Left kidney (tissue), 8 donors: ENCODE measurements at places on chromosomes 12 and 14. TPM values are rescaled to one million over a fixed set of nuclear protein-coding genes. Genes with fewer than 3 reads are reported as not detected.

TAS2R8 gene
- not detected for polyA plus RNA-seq

FSCB gene
- not detected for polyA plus RNA-seq

EXD2 gene
- polyA plus RNA-seq = 35.6 TPM

PMCH gene
- polyA plus RNA-seq = 0.91 TPM

- DNase-seq = no peak
These were observed 26.9 kb upstream of the TRAF3 start for GRCh38 chr14:102750376-102750775.

GRCh38 chr14:71230897-71231296 is 323.6 kb downstream of the PCNX1 start:
- DNase-seq = no peak

- DNase-seq = no peak
These were observed 6.9 kb downstream of the TBC1D15 start for GRCh38 chr12:71846322-71846940.

GRCh38 chr14:34700622-34701130 is 13.7 kb downstream of the CFL2 start:
- no peak for DNase-seq

KLHL33 gene
- polyA plus RNA-seq = 0.60 TPM

DNA sequence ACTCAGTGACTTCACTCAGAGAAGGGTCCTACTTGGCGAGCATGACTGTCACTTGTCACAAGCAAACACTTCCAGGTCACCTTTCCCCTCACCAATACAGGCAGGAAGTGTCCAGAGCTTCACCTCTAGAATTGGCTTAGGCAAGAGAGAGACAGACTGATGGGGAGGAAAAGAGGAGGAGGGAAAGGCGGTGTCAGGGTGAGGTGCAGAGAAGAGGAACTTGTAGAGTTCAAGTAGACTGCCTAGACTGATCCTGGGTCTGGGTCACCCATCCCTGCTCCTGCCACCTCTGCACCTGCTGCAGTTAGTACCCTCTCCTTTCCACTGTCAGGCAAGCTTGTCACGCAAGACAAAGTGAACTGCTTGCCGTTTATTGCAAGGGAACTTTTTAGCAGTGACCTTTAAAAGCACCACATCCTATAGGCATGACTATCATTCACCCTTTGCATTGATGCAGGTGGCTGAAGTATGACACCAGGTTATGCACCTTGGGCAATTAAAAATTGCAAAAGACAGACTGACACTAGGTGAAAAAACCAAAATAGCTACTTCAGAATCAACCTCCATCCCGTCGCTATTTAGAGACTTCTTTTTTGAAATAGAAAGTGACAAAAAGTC is 292.4 kb downstream of the SYT1 start:
- DNase-seq = no peak

DNA sequence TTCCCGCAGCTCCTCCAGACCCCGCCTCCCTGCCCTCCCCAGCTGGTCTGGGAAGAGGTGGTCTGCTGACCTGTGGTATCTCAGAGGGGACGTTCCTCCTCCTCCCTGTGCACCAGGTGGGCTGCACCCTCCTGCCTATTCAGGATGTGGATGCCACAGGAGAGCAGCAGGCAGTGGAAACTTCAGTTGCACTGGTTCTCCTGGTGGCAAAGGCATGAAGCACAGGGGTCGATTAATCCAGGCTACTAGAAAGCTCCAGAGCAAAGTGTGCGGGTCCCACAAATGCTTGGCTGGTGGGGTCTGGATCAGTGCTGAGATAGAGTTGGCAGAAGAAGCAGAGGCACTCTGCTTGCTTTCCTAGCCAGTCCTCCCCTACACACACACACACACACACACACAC is 197.0 kb downstream of the SLC41A2 start:
- DNase-seq = no peak

RHOJ gene
- polyA plus RNA-seq = 21.8 TPM

- no peak for DNase-seq
These were observed 53.6 kb downstream of the DYRK2 start for GRCh38 chr12:67702136-67702535.

GIT2 gene
- 54.5 TPM for polyA plus RNA-seq

DNA sequence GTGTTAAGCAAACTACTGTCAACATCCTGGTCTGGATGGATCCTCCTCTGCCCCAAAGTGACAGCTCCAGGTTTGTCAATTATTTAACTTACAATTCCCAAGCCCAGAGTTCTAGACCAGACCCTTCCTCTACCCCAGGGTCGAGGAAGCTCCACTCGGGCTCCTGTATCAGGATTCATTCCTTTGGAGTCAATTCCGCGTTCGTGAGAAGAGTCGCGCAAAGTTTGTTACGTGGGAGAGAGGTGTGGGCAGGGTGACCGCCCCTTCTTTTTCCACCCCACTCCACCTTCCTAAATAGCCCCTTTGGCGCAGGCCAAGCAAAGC is 479 bp downstream of the SEL1L start:
- DNase-seq = no peak
